ENCODE measurements at places on chromosomes 11 and 22.
A peak's percentile ranks its signal among the peaks of the same experiment; 100 is the strongest.

GRCh38 chr11:20489948-20490347 lies 102.4 kb downstream of the PRMT3 start:
- DNase-seq = no peak

DNA sequence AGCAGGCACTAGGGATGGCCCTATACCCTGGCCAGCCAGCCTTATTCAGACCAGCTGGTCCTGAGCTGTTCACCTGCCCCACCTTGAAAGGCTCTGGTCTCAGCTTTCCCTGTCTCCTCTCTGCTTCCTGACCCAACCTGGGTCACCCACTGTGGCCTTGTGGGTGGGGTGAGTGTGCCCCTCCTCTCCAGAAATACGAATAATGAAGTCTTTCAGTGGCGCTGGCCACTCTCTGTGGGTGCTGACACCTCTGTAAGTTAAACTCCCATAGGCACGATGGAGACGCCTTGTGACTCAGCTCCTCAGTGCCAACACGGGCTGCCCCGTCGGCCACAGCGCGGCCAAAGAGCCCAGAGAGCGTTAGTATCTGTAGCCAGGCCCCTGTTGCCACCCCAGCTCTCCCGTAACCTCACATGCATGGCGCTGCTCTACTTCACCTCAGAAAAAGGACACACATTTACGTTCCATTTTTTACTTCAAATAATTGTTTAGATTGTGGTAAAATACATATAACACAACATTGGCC lies 74.6 kb upstream of the SEPTIN5 start:
- DNase-seq = no peak

DNA sequence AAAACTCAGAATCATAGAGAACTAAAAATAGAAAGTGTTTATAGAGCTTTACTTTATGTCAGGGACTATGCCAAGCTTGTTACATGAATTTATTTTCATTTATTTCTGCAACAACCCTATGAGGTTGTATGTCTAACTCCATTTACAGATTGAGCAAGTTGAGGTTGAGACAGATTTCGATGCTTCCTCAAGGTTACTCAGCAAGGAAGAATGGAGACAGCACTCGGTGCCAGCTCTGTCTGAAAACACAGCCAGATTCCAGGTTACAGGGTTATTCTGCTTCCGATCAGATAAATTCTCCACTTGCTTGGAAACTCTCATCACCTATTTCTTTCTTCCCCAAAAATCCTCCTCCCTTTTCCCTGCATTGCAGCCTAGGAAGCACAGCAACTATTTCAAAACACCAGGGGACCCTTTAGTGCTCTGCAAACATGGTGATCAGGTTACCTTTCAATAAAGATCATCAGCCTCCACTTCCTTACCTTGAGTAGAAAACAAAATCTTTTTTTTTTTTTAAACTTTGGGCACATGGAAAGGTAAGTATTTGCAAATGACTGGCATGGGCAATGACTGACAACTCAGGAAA lies 7.0 kb downstream of the MMP3 start:
- DNase-seq = no peak

GRCh38 chr11:14544611-14545010 lies 24.4 kb upstream of the PSMA1 start:
- no peak for DNase-seq

GRCh38 chr11:1497600-1497999 lies 11.0 kb upstream of the MOB2 start:
- DNase-seq = no peak

DNA sequence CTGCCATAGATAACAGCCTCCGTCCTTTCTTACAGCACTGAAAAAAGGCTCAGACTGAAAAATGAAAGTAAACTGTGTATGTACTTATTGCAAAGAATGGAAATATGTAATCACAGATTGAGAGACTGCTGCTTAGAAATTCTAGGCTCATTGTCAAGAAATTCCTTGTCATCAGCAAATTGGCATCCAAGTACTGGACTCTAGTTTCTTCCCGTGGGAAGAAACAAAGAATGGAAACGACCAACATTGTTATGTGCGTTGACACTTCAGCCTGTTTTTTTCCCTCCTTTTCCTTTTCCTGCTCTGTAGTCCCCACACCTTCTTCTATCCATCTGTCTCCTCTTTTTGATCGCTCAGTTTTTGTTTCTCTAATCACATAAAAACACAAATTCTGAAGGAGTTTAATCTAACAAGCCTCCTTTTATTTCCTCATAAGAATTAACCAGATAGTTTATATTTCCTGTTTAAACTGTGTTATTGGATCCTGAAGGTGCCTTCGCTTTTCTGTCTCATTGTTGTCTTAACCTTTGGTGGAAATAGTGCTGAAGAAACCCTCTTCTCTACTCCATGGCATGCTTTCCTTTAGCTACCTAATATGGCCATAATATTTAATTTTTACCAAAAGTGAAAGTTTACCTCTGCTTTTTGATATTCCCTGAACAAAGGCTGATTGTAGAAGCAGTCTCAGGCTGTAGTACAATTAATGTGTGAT lies 20.0 kb upstream of the CASP12 start:
- no peak for DNase-seq

DNA sequence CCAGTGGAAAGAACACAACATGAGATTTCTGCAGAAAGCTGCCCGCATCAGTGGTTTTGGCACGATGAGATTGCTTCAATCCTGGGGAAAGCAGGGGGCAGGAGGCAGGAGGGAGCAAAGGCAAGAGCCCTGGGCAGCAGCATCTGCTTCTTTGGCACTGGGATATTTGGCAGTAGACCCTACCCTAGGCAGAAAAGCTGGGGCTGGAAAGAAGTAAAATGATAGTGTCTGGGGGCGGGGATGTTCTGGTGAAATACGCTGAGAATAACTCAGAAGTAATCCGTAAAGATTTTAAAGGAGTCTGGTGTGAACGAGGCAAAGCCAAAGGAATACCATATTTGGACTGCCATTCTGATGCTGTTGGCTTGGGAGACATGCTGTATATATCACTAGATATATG lies 62.0 kb downstream of the FAM76B start:
- DNase-seq = no peak

- no peak for DNase-seq
Measured at GRCh38 chr11:70557742-70558485, 159.6 kb downstream of the CTTN start.

DNA sequence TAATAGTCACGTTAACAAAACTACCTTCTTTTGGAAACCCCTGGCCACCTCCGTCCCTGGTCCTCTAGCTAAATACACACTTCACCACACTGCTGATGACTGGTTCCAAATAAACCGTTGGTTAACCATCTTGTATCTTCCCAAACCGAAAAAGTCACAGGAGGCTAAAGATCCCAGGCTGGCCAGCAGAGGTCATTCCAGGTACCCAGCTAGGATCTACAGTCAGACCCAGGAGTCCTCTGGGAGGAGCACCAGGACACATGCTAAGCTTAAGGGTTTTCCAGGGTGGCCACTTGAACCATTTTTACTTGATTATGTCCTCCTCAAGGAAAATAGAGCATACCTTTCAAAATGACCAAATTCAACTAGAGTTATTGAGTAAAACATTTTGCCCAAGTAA lies 103.2 kb downstream of the ETS1 start:
- no peak for DNase-seq

GRCh38 chr11:573146-573759 lies 3.0 kb upstream of the PHRF1 start:
- DNase-seq = no peak

- DNase-seq = no peak
Measured at GRCh38 chr11:705646-706438, at the start of gene EPS8L2. TSS of gene EPS8L2 (plus strand) at chr11:706231. CDS start at chr11:709408, 3,177 bp downstream.

DNA sequence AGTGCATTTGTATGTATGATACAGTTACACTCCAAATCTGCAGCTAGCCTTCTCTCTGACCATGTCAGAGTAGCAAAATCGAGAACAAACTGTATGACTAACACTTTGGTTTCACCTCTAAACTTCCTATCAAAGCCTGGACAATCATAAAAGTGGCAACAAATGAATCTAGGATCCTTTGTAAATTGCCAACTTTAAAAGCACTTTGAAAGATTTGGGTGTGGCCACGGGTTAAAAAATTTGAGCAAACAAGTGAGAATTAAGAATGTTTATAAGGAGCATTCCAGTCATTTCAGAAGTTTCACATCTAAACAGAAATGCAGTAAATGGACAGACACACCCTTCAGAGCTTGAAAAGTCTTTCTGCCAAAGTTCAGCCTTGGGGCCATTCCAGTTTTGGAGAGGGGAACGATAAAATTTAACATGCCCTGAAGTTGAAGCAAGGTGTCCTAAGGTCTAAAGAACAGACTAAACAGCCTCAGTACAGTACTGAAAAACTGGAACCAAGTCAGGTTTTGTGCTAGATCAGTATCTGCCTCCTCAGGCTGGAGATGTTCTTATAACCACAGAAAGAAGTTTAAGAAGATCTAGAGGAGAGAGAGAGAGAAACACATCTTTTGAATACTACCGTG lies 181.9 kb upstream of the BDNF start:
- DNase-seq = no peak

- peak; percentile 26 for DNase-seq
Measured at GRCh38 chr22:40036591-40037225, 42.0 kb downstream of the FAM83F start.

DNA sequence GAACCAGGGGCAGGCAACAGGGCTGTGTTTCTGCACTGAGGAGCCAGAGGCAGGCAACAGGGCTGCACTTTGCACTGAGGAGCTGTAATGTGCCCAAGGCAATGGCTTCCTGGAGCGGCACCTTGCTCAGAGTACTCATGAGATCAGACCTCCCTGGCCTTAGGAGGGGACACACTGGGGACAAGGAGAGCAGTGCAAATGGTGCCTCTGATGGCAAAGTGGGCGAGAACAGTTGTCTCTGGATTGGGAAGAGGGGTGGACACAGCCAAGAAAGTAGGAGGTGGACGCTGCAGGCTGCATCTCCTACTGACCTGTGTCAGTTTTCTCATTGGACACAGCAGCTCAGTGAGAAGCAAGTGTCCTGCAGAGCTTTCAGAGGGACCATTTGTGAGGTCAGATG lies 1443.3 kb downstream of the TBC1D22A start:
- no peak for DNase-seq

GRCh38 chr11:11909727-11910126 lies 68.0 kb downstream of the USP47 start:
- no peak for DNase-seq

- DNase-seq = no peak
Measured at GRCh38 chr11:33445761-33446161, 188.6 kb downstream of the HIPK3 start.

- no peak for DNase-seq
Measured at GRCh38 chr22:41352058-41352457, 29.7 kb upstream of the TEF start.

DNA sequence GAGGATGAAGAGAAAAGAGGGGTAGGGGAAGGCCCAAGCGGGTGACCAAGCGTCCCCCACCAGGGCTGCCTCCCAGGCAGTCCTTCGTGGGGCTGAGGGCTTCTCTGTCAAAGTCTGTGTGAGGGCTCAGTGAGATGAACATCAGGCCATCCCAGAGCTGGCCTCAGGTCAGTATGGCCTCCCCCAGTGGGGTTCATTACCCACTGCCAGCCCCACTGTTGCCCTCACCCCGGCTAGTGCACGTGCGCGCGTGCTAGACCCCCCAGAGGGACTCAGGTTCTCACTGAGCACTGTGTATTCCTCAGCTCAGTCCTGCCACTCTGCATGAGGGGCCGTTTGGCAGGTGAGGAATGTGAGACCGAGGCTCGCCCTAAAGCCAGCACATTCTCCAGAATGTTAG lies 3.3 kb downstream of the KDELR3 start:
- DNase-seq = no peak

GRCh38 chr22:41047801-41048211 lies 44.6 kb upstream of the EP300 start:
- DNase-seq = no peak

GRCh38 chr11:76615950-76616349 lies 54.6 kb downstream of the LRRC32 start:
- no peak for DNase-seq

GRCh38 chr11:69459848-69460539 lies 21.5 kb upstream of the LINC01488 start:
- DNase-seq = no peak

DNA sequence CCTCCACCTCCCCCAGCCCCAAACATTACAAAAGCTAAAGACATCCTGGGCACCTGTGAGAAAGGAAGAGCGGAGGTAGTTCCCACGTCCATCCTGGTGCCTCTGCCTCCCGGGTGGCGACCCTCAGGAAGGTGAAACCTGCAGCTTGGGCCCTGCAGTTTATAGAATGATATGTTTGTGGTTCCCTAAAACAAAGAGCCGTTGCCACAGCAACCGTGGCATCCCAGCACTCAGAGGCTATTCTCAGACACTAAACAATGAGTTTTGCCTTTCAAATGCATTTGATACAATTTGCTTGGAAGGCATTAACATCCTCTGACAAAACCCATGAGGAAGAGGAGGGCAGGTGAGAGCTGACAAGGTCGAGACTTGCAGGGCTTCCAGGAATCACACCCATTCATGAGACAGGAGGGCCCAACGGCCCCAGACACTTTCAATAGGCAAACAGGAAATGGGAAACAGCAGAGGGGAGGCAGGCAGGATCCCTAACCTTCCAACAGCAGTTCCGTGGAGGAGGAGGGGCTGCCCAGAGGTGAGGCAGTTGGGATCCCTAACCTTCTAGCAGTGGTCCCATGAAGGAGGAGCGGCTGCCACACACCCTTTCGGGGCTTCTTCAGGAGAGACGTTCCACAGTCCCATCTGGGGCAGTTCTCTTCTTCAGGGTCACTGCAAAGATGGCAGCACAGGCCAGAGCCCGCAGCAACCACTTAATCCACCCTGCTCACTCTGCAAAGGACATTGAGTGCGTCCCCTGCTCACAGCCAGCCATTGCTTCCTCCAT lies 379.2 kb downstream of the SHANK2 start:
- no peak for DNase-seq

DNA sequence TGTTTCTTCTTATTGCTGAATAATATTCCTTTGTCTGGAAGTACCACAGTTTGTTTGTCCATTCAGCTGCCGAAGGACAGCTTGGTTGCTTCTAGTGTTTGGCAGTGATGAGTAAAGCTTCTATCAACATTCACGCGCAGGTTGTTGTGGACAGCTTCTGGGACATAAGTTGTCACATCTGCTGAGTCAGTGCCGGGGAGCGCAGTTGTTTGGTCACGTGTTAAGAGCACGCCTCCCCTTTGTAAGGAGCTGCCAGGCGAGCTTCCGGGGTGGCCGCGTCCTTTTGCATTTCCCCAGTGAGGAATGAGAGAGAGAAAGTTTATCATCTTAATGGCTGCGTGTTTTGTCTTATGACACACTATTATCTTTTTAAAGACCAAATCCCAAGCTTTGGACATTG lies 30.3 kb downstream of the SAMM50 start:
- DNase-seq = no peak

- DNase-seq = no peak
Measured at GRCh38 chr11:108973402-108974162, 308.7 kb downstream of the DDX10 start.

GRCh38 chr22:40216041-40216756 lies 38.5 kb downstream of the TNRC6B start:
- DNase-seq = no peak

GRCh38 chr11:83046621-83047172 lies 25.0 kb downstream of the RAB30 start:
- no peak for DNase-seq
